Right cardiac atrium (tissue), 5 donors: ENCODE measurements at places on chromosomes 12 and 14. TPM values are rescaled to one million over a fixed set of nuclear protein-coding genes. Genes with fewer than 3 reads are reported as not detected.

The KRT74 gene
- 0.14 TPM for polyA plus RNA-seq

The ST8SIA1 gene
- 3.8 TPM for polyA plus RNA-seq

The CHURC1 gene
- 55.5 TPM for polyA plus RNA-seq

- DNase-seq = no peak
These were observed 404.7 kb downstream of the DAD1 start for GRCh38 chr14:22184157-22184829.

DNA sequence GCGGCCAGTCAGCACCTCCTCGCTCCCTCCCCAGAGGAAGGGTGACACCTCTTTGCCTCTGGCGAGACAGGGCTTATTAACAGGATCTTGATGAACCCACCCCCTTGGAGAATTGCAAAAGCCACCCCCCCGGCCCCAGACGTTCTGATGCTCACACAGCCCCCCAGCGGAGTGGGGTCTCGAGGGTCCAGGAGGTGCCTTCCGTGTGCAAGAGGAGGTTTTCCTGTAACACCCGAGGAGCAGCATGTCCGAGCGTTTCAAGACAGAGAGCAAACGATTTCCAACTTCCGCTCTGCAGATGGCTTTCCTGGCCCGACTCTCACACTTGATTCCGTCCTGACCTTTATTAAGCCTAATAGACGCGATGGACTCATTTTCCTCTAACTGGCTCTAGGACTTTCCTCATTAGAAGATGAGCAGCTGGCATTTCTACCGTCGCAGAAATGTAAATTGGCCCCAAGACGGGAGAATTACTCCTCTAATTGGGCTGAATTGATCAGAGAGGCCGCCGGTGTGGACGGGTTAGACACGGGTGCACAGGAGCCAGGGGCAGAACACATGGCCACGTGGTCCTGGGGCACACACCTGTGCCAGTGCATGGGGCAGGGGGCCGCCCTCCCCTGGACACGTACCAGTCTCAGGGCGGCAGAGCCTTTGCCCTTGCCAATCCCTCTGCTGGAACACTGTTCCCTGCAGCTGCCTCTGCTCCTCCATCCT is 84.4 kb downstream of the NOC4L start:
- DNase-seq = peak; percentile 42

- DNase-seq = no peak
These were observed 2.9 kb upstream of the COL2A1 start for GRCh38 chr12:48007206-48007605.

- DNase-seq = no peak
These were observed 154.8 kb downstream of the PTCSC3 start for GRCh38 chr14:36021591-36022320.

DNA sequence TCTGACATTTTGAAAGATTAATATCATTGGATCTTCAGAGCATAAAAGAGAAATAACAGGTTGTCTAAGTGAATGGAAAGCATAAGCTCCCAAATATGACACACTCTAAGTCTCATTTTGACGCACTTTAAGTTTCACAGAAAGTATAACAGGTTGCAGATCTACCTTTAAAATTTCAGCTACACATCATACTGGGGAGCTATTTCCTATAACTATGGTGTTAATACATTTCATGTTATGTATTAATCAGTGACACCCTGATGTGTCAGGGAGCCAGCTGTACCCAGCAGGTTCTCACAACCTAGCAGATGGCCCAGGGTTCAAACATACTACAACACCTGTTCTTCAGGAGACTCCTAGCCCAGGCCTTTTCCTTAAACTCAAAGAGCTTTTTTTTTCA is 31.1 kb upstream of the TMX1 start:
- no peak for DNase-seq
